Pons (tissue), 1 donor: ENCODE measurements at places on chromosomes 3 and 15.

GRCh38 chr3:4514916-4515315 lies 21.8 kb downstream of the ITPR1 start:
- no peak for DNase-seq

GRCh38 chr3:183317886-183318865 lies 65.1 kb downstream of the B3GNT5 start:
- DNase-seq, result no peak

DNA sequence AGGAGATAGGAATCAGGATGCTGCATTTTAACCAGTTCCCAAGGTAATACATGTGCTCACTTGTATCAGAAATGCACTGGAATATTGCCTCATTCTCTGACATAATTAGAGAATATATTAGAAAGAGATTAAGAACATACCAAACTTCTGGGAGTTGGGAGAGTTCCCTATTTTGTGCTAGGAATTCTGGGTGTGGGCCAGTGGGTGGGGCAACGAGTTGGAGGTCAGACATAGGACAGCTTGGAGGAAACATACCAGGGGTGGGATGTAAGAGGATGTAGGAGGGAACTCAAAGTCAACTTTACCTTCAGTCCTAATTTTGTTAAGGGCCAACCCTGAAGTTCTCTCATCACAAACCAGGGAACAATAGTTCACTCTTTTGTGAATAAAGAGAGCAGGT lies 83.6 kb downstream of the SLC7A14 start:
- DNase-seq, result no peak

- no peak for DNase-seq
These were observed 4.7 kb upstream of the DCBLD2 start for GRCh38 chr3:98906230-98906629.

DNA sequence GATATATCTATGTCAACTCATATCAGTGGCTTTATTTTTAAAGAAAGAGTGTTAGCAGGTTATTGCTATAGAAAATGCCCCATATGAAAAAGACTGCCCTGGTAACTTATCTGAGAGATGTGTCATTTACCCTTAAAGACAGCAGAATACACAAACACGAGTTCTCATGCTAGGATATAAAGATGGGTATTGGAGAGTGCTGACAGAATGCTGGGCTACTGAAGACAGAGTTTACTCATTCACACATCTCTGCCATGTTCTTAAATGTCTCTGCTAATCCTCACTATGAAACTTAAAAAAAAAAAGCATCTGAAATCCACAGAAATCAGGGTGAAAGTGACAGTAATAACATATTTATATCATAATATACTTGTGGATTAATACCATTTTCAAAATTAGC lies 126.7 kb downstream of the FOXP1 start:
- no peak for DNase-seq

DNA sequence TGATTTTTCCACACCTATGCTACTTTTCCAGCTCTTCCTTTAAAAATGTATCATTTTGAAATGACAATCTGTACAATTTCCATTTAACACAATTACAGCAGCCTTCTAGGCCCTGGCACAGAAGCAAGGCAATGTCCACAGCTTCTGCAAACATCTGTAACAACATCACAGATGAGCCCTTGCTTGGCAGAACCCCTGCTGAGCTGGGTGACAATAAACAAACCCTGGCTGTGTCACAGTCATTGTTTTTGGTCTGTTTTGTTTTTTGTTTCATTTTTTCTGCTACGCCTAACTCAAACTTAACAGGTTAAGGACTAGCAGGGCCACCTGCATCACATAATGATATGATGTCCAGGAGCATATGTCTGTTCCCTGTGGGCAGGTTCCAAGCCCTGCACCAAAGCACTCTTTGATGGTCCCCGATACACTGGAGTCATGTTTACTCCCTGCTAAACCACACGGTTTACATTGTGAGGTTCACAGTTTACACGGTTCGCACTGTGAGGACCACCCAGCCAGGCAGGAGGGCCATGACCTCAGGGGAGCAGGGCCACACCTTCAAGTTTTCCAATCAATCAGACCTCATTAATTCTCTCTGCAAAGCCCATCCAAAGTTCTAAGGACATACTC lies 186.8 kb upstream of the CHRNA7 start:
- peak; percentile 96 for DNase-seq

DNA sequence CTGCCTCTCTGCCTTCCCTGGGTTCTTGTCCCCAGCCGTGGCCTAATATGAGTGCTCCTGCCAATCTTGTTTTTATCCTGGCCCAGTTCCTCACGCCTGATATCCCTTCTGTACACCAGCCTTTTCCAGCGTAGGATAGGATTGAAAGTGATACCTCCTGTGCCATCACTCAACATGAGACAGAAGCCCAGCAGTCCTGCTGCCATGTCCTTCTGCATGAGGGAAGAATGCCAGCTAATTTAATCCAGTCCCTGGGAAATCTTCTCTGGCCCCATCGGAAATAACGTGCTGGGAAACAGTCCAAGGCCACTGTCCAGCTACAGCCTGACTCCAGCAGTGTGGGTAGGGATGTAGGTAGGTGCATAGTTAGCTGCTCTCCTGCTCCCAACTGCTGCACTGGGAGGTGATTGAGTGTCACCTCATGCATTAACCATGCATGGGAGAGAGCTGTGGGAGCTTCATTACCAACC lies 92.0 kb upstream of the TPM1 start:
- no peak for DNase-seq

DNA sequence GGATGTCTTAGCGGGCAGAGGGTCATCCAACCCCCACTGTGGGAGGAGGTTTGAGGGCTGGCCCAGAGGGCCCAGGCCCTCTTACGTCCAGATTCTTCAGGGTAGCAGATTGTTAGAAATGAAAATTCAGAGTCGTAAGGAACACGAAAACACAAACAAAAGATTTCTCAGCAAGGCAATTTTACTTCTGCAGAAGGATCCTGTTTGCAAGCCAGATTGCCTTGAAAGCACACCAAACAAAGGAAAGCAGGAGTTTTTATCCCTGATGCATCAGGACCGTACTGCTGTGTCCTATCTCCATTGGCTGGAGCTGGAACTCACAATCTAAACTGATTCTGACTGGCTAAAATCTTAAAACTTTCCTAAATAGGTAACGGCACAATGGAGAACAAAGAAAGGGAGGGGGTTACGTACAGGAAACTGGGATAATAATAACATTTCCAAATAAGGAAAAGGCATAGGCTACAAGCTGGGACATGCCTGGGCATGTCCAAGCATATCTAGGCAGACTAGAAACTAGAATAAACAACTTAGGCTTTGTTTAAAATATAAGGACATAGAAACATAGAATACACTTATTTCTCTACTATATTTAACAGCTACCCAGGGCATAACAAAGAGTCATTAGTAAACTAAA lies 97.3 kb upstream of the C2CD4B start:
- DNase-seq, result no peak
